ENCODE measurements at places on chromosomes 7 and 10.
A peak's percentile ranks its signal among the peaks of the same experiment; 100 is the strongest.

GRCh38 chr10:70066190-70066589 lies 13.5 kb downstream of the MACROH2A2 start:
- no peak for DNase-seq

DNA sequence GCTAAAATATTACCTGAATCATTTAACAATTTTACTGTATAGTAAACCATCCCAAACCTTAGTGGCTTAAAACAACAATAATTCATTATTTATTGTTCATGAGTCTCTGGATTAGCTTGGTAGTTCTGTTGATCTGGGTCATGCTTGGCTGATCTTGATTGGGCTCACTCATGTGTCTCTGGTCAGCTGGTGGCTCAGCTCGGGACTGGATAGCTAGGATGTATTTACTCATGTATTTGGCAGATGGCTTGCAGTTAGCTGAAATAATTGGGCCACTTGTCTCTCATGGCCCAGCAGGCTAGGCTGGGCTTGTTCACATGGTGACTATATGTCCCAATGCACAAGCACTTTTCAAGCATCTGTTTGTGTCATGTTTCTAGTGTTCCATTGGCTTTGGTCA lies 262.8 kb downstream of the BBS9 start:
- no peak for DNase-seq

GRCh38 chr7:7920481-7920880 lies 48.1 kb upstream of the GLCCI1 start:
- DNase-seq: no peak

GRCh38 chr7:78254726-78255055 lies 456.1 kb downstream of the PHTF2 start:
- DNase-seq: no peak

- DNase-seq: no peak
Observed at GRCh38 chr10:117547716-117548668, 5.4 kb downstream of the EMX2 start.

- no peak for DNase-seq
Observed at GRCh38 chr10:114265392-114266053, 26.5 kb downstream of the VWA2 start.

GRCh38 chr10:112491144-112491543 lies 44.1 kb downstream of the VTI1A start:
- DNase-seq: no peak

- DNase-seq: no peak
Observed at GRCh38 chr7:101099969-101100781, 14.9 kb downstream of the TRIM56 start.

- no peak for DNase-seq
Observed at GRCh38 chr10:112774798-112775197, 175.2 kb upstream of the TCF7L2 start.

DNA sequence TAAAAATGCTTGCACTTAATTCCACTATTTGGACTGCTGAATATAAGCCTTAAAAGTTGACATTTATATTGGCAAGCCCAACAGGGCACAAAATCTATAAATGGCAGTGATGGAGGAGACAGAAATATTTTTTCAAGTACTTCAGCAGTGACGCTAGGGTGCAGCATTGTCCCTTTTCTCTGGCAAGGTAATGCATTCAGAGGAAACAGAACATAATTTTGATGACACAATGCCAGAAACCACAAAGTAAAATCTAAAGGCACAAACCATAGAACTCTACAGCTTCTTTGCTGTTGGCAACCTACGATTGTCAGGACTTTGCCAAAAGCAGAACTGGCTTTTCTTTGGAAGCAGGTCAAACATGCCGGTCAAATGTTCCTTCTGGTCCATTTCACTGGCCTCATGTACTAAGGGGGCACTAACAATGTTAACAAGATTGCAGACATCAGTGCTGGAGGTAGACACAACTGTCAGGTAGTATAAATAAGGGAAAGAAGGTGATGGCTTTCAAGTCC lies 30.9 kb upstream of the FAM133B start:
- DNase-seq: no peak

DNA sequence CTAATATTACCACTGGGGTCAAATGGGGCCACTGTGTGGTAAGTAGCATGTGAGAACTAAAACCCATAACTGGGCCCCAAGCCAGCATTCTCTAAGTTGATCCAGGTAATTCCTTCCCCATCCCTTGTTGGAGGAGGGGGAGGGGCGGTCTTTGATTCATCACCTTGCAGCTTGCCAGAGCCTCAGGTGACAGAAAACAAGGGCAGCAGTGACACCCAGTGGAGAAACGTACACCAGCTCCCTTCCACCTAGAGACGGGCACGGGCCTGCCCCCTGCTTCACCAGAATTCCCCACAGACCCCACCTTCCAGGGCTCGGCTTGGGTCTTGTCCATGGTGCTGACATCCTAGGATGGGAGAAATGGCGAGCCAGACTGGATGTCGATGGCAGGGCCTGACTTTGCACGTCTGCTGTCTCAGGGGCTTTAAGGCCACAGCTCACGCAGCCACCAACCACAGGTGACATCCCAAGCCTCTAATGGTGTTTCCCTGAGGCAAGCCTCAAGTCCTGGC lies 102.0 kb downstream of the STRA8 start:
- DNase-seq: peak; percentile 38

DNA sequence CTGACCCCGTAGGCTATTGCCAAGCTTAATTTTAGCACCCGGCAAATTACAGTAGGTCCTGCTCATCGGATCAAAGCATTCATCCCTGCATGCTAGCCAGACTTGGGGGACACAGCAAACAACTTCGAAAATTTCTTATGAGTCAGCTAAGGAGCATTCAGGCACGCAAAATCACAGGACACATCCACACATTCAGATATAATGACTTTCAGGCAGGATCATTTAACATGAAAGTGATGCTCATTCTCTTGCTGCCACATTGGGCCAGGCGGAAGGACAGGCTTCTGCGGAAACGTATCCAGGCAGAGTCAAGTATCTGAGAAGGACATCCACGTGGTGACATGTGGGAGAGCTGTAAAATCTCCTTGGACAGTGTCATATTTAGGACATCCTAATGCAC lies 474.0 kb upstream of the NRP1 start:
- no peak for DNase-seq

- DNase-seq: no peak
Observed at GRCh38 chr10:46240684-46241565, 45.9 kb upstream of the ANTXRL start.

- DNase-seq: no peak
Observed at GRCh38 chr10:18400906-18401245, 250.5 kb downstream of the NSUN6 start.

DNA sequence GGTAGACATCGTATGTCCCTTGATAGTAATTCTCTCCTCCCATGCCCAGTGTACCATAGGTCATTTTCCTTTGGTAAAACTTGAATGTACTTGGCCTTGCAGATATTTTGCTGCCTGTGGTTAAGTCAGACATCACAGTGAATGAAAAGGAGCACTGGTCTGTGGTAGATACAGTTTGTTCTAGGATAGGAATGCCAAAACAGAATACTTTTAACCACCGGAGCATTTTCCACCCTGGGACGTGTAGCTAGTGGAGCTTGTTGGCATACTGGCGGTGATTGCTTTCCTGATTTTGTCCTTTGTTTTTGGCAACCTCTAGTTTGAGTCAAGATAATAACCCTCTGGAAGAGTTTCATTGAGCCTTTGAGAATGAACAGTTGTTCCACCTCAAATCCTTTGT lies 92.0 kb upstream of the BMPER start:
- no peak for DNase-seq

DNA sequence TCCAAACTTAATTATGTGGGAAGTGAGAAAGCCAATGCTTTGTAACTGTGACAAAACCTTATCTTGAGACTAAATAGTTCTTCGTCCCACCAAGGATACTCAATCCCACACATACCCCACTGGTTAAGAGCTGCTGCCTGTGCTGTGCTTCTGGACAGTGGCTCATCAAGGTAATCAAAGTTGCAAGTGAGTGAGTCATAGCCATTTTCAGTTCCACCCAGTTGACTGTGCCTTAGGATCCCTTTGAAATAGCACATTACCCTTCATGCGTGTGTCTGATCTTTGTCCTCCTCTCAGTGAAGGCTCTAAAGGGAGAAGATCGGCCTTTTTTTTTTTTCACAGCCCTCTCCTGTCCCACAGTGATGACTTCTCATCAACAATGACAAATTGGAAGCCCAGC lies 706.0 kb upstream of the AUTS2 start:
- no peak for DNase-seq

GRCh38 chr10:43594944-43595589 lies 11.2 kb upstream of the ZNF485 start:
- no peak for DNase-seq

DNA sequence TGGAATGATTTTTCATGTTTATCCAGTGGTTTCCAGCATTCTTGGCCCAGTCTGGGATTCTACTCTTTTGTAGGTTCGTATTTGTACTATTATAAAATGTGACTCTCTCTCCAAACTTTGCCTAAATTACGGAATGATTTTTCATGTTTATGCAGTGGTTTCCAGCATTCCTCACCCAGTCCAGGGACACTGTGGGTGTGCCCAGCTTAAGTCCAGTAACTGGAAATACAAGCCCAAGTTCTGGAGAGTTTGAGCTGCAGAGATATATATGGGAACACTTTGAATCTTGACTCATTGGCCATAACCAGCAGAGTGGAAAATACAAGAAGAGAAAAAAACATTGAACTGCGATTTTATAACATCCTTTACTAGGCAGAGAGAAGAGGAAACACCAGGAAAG lies 5.9 kb upstream of the MAGI2 start:
- no peak for DNase-seq

DNA sequence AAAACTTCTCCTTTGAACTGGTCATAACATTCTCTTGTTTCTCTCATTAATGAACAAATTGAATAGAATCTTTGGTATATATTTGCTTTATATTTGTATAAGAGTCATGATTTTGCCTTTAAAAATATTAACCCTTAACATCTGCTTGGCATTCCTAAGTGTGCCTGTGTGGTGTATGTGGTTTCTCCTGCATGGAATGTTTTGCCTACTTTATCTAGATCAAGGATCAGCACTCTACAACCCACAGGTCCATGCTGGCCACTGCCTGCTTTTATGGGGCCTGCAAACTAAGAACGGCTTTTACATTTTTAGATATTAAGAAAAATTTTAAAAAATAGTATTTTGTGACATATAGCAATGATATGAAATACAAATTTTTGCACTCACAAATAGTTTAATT lies 4.3 kb upstream of the LAMB4 start:
- DNase-seq: no peak

DNA sequence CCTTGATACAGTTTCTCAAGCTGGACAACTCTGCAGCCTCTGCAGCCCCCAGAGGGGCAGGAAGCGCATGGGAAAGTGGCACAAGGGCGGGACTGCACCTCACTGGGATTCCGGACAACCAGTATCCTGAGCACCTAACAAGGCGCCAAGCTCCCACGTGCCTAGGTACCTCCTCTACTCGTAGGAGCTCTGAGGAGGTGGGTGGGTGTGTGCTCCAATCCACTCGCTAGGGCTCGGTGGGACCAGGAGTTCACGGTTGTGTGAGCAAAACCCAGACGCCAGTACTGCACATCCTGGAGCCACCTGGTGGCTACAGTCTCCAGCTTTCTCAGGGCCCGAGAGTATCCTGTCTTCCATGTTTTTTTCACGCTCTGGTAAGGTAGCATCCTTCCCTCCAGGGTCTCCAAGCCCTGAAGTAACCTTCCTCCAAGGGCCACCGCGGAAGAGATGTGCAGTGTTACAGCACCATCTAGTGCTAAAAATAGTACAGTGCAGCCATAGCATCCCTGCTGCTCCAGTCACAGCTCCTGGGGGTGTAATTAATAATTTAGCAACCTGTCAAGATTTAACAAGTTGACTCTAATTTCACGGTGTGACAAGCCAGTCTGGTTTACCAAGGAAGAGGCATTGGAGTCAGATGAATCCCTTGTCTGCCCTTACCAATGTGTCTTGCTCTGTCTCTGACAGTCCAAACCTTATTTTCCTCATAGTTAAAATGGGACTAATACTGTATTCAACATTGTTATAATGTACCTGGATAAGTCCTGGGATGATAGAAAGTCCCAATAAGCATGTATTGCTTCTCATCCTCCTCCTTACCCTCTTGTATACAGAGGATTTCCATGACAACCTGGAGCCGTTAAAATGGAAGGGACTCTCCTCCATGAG lies 70.4 kb downstream of the HERPUD2 start:
- DNase-seq: peak; percentile 44

DNA sequence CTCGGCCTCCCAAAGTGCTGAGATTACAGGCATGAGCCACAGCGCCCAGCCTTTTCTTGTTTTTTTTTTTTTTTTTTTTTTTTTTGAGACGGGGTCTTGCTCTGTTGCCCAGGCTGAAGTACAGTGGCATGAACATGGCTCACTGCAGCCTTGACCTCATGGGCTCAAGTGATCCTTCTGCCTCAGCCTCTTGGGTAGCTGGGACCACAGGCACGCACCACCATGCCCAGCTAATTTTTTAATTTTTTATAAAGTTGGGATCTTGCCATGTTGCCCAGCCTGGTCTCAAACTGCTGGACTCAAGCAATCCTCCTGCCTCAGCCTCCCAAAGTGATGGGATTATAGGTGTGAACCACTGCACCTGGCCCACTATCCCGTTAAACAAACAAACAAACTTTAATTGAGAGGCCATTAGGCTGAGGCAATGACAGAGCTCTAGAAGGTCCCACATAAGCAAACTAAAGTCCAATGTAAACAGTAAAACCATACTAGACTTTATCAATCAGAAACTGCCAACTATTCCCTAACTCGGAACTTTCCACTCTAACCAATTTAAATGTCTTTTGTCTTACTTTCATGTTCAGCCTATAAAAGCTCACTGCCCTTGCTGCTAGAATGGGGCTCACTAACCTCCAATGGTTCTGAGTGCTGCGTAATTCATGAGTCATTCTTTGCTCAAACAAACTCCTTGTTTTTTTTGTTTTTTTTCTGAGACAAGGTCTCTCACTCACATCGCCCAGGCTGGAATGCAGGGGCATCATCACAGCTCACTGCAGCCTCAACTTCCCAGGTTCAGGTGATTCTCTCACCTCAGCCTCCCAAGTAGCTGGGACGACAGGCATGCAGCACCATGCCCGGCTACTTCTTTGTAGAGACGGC lies 1.9 kb downstream of the DHX32 start:
- no peak for DNase-seq

DNA sequence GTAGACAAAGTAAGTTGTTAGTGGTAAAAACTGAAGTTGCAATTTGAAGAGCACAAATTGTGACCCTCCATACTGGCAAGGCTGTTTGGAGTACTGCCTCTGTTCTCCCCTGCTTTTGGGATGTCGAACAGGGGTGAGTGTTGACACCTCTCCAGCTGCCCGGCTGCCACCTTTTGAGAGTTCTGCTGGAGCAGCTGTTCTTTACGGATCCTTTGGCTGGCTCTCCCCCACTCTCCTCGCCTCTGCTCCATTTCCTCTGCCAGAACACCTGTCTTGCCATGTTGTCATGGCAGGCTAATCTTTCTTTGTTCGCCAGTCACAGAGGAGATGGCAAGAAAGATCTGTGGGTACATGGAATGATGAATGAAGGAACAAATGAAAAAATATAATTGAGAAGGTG lies 34.9 kb downstream of the INSYN2A start:
- no peak for DNase-seq

- DNase-seq: no peak
Observed at GRCh38 chr7:45368129-45368807, 205.9 kb upstream of the ADCY1 start.

All from D721Med (cell line).